Mucosa of descending colon (tissue), 3 donors: ENCODE measurements at places on chromosomes 12 and 14.

DNA sequence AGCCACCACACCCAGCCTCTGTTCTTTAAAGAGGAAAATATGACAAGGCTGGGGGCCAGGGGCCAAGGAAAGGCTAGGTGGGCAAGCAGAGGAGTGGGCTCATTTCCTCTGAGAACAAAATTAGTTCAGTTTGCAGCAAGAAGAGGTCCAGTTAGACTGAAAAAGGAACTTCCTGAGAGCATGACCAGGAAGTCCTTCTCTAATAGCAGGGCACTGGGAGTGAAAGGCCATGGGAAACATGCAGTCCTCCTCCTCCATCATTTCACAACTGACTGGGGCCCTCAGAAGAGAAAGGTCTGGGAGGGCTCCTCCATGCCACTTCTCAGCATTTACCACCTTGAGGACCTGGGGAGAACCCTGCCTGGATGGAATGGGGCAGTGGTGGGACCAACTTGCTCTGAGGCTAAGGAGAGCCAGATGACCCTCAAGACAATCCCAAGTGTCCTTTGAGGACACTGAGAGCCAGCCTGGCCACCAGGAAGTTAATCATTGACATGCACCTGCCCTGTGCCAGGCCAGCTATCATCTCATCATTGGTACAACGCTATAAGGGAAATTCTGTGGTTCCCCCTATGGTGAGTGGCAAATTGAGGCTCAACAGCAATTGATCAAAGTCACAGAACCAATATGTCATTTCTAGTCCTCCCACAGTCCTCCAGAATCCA, 2.0 kb downstream of the AQP2 start:
- DNase-seq: no peak

DNA sequence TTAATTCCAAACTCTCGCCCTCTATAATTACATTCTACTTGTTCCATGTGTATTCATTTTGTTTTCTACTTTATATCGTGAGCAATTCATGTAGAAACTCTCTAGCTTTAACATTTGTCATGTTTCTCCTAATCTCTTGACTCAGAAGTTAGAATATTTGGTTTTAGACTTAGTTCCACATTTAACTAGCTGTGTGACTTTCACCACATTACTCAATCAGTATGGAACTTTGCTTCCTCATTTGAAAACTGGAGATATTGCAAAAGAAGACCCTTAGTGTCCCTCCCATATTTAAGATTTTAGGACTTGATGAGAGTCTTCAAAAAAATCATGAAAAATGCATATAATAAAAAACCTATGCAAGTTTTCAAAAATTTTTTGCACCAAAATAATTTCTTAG, 447.5 kb downstream of the GXYLT1 start:
- DNase-seq: no peak

DNA sequence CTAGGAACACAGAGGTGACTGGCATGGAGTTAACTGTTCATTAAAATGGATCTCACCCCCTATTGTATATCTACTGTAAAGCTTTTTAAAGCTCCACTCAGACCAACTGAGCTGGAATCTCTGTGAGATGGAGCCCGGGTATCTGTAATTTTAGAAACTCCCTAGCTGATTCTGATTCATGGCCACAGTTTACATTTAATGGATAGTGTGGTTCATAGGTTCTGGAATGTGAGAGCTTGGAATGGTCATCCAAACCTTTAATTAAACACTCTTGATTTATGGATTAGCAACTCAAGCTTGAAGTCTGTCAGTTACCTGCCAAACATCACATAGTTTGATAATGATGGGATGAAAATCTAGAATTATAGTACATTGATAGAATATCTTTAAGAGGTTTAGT, 183.8 kb downstream of the SLC25A21 start:
- no peak for DNase-seq

DNA sequence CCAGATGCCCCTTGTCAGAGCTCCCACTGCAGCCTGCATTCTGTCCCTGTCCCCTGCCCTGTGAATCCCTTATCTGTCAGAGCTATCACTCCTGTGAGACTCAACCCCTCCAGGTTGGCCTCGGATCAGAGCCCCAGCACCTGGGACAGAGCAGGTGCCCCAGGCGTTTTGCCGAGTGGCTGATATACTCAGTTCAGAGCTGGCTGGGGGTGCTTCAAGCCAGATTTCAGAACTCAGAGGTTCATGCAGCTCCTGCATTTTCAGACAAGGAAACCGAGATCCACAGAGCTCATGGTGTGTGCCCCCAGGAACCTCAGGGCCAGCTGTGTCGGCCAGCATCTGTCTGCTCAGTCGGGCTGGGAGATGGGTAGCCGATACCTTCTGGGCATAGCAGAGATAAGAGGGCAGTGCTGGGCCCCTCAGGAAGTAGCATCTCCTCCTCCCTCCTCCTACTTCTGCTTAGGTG, 228.0 kb upstream of the RTL1 start:
- no peak for DNase-seq

- DNase-seq: no peak
Measured at GRCh38 chr14:95784137-95784536, 70.2 kb upstream of the TCL1A start.

GRCh38 chr12:92942905-92943304, 13.8 kb upstream of the EEA1 start:
- DNase-seq: no peak

DNA sequence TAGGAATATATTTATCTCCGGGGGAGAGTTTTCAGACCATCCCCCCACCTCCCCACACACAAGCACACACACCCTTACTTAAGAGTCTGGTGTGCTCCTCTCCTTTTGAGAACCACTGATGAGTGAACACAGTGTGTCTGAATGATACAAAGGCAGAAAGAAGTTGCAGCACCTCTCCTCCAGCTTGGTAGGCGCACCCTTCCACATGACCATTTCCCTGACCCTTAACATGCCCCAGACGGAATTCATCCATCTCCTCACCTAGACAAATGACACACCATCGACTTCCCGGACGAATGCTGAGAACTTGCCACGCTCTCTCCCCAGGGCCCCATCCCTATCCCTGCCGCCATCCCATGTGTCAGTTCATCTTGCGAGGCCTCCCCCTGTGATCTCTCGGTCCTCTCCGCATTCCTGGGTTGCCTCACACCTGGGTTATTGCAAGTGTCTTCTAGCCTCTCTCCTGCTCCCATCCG, 3.9 kb downstream of the TNFRSF1A start:
- no peak for DNase-seq
